ENCODE measurements at places on chromosomes 12 and 14. TPM values are rescaled to one million over a fixed set of nuclear protein-coding genes. Genes with fewer than 3 reads are reported as not detected.
A peak's percentile ranks its signal among the peaks of the same experiment; 100 is the strongest.

DNA sequence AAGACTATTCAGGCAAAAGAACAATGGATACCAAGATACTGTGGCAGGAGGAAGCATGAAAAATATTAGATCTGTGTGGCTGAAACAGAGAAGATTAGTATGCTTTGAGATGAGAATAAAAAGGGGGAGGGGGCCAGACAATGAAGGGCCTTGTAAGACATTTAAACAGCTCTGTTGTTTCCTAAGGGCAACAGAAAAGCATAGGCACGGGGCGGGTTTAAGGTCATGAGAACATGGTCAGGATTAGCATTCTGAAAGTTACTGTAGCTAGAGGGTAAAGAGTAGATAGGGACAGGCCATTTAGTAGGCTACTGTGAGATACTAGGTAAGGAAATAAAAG lies 18.6 kb downstream of the INTS13 start:
- H3K4me3 ChIP-seq: no peak overlapping the region
- no peaks in the 10 kb centered on the region for H3K27me3 ChIP-seq

GRCh38 chr14:35333264-35333730 lies 41.1 kb downstream of the PSMA6 start:
- H3K36me3 ChIP-seq: no peaks in the 10 kb centered on the region
- peaks cover 17% of the 10 kb centered on the region for H3K4me1 ChIP-seq
- DNase-seq: no peak

- H3K4me1 ChIP-seq: no peaks in the 10 kb centered on the region
- no peak for DNase-seq
- peaks cover 14% of the 10 kb centered on the region for H3K36me3 ChIP-seq
- H3K27ac ChIP-seq: no peak overlapping the region
- H3K27me3 ChIP-seq: no peaks in the 10 kb centered on the region
- H3K4me3 ChIP-seq: no peak overlapping the region
These were observed 21.5 kb downstream of the USP44 start for GRCh38 chr12:95529693-95530225.

GRCh38 chr12:50222275-50222783 lies 55.2 kb upstream of the CERS5 start:
- peak; percentile 31 for DNase-seq
- peak overlapping the region; percentile 70 for H3K4me3 ChIP-seq
- no peaks in the 10 kb centered on the region for H3K27me3 ChIP-seq
- H3K36me3 ChIP-seq: no peaks in the 10 kb centered on the region

- no peaks in the 10 kb centered on the region for H3K27me3 ChIP-seq
- H3K4me1 ChIP-seq: peaks cover 22% of the 10 kb centered on the region
- H3K4me3 ChIP-seq: no peak overlapping the region
- no peaks in the 10 kb centered on the region for H3K36me3 ChIP-seq
- no peak overlapping the region for H3K27ac ChIP-seq
These were observed 179.8 kb downstream of the DPF3 start for GRCh38 chr14:72714094-72714493.

GRCh38 chr12:62903151-62903550 lies 31.8 kb downstream of the PPM1H start:
- H3K4me3 ChIP-seq: no peak overlapping the region
- DNase-seq: no peak
- H3K4me1 ChIP-seq: no peaks in the 10 kb centered on the region
- H3K27me3 ChIP-seq: no peaks in the 10 kb centered on the region
- no peaks in the 10 kb centered on the region for H3K36me3 ChIP-seq

DNA sequence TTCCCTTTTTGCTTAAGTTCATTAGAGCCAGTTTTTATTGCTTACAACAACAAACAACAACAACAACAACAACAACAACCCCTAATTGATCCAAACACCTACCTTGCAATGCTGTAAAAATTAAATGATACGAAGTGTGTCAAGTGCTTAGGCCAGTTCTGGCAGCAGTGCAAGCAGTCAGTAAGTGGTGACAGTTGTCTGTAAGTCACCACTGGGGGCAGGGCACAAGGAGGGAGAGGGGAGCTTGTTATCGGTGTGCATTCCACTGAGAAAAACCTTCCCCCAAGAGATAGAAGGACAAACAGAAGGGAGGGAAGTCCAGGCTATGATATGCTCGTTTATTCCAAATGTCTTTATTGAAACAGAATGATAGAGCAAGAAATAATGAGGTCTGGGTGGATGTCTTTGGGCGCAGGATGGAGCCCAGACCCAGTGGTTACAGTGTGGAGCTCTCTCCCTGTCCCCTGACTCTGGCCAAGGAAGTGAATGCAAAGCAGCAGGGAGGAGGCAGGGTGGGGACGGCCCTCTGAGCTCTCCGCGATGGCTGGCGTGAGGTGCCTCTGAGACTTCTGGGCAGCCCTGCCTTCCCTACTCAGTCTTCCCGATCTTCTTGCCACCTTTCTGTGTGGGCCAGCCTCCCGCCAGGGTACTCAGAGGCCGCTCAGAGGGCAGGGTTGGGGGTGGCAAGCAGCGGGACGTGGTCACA lies 6.5 kb downstream of the SLC22A17 start:
- DNase-seq: no peak
- no peaks in the 10 kb centered on the region for H3K4me1 ChIP-seq
- H3K27me3 ChIP-seq: no peaks in the 10 kb centered on the region
- no peak overlapping the region for H3K27ac ChIP-seq
- H3K36me3 ChIP-seq: peaks cover 8% of the 10 kb centered on the region
- no peak overlapping the region for H3K4me3 ChIP-seq

DNA sequence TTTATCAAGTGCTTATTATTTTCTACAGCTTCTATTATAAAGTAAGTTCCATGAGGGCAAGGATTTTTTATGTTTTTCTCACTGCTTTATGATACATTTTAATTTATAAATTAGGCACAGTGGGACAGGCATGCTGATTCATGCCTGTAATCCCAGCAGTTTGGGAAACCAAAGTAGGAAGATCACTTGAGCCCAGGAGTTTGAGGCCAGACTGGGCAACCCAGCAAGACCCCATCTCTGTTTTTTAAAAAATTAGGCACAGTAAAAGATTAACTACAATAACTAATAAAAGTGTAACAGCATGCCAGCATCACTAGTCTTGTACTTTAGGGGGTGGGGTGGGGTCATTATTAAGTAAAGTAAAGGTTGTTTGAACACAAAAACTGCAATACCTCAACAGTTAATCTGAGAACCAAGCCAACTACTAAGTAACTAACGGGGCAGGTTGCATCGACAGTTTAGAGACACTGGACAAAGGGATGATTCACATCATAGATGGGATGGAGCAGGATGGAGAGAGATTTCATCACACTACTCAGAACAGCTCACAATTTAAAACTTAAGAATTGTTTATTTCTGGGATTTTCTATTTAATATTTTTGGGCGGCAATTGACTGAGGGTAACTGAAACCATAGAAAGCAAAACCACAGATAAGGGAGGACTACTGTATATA lies 119.5 kb downstream of the PLEKHA5 start:
- H3K36me3 ChIP-seq: no peaks in the 10 kb centered on the region
- no peaks in the 10 kb centered on the region for H3K27me3 ChIP-seq
- no peak overlapping the region for H3K27ac ChIP-seq
- H3K4me3 ChIP-seq: no peak overlapping the region
- no peaks in the 10 kb centered on the region for H3K4me1 ChIP-seq
- no peak for DNase-seq

DNA sequence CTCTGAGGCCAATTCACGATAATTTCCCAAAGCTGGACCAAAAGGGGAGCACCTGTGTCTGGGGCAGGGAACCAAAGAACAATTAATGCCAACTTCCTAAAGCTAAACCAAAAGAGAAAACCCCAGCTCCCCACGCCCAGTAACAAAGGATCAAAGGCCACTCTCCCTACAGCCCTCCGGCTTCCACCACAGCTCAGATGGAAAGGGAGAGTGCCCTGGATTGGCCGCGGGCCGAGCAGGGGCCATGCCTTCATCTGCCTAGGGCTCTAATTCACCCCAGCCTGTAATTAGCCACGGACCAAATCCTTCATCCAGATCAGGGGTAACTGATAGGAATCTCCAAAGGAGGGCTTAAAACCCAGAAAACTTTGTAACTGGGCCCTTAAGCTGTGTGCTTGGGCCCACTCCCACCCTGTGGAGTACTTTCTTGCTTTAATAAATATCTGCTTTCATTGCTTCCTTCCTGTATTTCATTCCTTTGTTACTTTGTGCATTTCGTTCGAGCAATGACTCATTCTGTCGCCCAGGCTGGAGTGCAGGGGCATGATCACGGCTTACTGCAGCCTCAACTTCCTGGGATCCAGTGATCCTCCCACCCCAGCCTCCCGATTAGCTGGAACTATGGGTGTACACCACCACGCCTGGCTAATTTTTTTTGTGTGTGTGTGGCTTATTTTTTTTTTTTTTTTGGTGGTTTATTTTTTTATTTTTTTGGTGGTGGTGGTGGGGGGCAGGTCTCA lies 65.5 kb upstream of the PPP4R3A start:
- no peaks in the 10 kb centered on the region for H3K27me3 ChIP-seq
- no peak overlapping the region for H3K4me3 ChIP-seq
- H3K4me1 ChIP-seq: peaks cover 4% of the 10 kb centered on the region
- DNase-seq: no peak
- no peaks in the 10 kb centered on the region for H3K36me3 ChIP-seq
- no peak overlapping the region for H3K27ac ChIP-seq

SYCP3 gene
- 0.56 TPM for total RNA-seq

CCDC196 gene
- total RNA-seq: not detected

Data from naive thymus-derived CD4-positive, alpha-beta T cell (primary cell).